ENCODE measurements at places on chromosomes 12 and 14. TPM values are rescaled to one million over a fixed set of nuclear protein-coding genes. Genes with fewer than 3 reads are reported as not detected.

The RERGL gene
- 9.8 TPM for total RNA-seq

DNA sequence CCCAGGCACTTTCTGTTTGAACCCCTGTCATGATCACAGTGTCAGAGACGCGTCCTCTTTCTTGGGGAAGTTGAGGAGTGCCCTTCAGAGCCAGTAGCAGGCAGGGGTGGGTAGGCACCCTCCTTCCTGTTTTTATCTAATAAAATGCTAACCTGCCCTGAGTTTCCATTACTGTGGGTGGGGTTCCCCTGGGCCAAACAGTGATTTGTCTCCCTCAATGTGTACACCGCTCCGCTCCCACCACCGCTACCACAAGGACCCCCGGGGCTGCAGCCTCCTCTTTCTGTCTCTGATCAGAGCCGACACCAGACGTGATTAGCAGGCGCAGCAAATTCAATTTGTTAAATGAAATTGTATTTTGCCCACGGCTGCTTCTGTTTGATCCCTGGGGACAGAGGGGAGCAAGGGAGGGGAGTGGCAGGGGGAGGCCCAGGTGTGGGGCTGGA is 5.1 kb downstream of the SHMT2 start:
- H3K36me3 ChIP-seq = peaks cover 40% of the 10 kb centered on the region
- no peak for DNase-seq
- no peaks in the 10 kb centered on the region for H3K27me3 ChIP-seq
- H3K4me3 ChIP-seq = no peak overlapping the region

The SOCS2 gene
- total RNA-seq = 76.8 TPM

GRCh38 chr12:110627500-110628195 is 13.7 kb downstream of the TCTN1 start:
- H3K4me3 ChIP-seq = no peak overlapping the region
- H3K4me1 ChIP-seq = no peaks in the 10 kb centered on the region
- peaks cover 78% of the 10 kb centered on the region for H3K36me3 ChIP-seq
- H3K27me3 ChIP-seq = no peaks in the 10 kb centered on the region

The HSPB8 gene
- 23.4 TPM for total RNA-seq

GRCh38 chr14:80585506-80585835 is 356.1 kb downstream of the CEP128 start:
- H3K27ac ChIP-seq = no peak overlapping the region
- DNase-seq = no peak
- H3K4me3 ChIP-seq = no peak overlapping the region
- no peaks in the 10 kb centered on the region for H3K36me3 ChIP-seq
- no peaks in the 10 kb centered on the region for H3K4me1 ChIP-seq

The BIN2 gene
- 11.1 TPM for total RNA-seq

DNA sequence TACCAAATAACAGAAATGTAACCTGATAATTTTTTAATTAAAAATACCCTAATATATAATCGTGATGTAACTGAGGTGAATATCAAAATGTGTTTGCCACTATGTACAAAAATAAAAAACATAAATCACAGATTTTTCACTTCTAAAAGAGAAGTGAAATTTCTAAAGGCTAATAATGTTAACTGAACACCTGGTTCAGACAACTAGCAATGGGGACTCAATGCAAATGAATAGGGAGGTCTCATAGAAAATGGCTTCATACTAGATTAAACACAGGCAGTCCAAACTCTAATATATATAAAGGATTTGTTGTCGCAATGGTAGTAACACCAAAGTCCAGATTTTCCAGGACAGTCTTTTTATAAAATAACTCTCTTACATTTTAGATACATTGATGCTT is 365.4 kb upstream of the ATP2B1 start:
- H3K4me3 ChIP-seq = no peak overlapping the region
- no peaks in the 10 kb centered on the region for H3K4me1 ChIP-seq
- no peaks in the 10 kb centered on the region for H3K36me3 ChIP-seq
- no peak overlapping the region for H3K27ac ChIP-seq

DNA sequence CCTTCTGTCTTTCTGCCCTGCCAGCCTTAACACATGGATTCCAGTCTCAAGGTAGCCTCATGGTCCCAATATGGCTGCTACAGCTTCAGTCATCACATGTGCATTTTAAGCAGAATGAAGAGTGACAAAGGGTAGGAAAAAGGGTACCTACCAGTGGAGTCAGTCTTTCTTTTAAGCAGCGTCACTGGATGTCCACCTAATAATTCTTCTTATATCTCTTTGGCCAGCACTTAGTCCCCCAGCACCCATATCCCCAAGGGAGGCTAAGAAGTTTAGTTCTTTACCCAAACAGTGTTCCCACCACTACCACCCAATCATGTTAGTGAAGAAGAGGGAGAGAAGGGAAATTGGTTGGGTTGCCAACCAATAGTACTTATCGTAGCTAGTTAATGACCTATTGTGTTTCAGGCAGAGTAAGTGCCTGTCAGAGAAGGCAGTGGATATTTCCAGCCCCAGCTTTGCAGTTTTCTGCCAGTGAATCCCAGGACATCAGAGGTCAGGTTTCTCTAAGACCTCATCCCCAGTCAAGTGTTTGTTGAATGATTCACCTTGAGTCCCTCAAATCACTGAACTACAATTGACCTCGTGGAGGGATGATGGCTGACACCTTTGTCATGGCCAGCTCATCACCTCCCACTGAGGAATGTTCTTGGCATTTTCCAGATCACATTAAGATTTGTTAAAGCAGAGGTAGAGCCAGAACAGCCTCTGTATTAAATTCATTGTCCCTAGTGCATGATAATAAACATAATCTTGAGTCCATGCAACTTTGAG is 250.9 kb upstream of the CRY1 start:
- DNase-seq = no peak
- H3K4me3 ChIP-seq = no peak overlapping the region
- no peaks in the 10 kb centered on the region for H3K4me1 ChIP-seq
- no peak overlapping the region for H3K27ac ChIP-seq
- no peaks in the 10 kb centered on the region for H3K36me3 ChIP-seq

DNA sequence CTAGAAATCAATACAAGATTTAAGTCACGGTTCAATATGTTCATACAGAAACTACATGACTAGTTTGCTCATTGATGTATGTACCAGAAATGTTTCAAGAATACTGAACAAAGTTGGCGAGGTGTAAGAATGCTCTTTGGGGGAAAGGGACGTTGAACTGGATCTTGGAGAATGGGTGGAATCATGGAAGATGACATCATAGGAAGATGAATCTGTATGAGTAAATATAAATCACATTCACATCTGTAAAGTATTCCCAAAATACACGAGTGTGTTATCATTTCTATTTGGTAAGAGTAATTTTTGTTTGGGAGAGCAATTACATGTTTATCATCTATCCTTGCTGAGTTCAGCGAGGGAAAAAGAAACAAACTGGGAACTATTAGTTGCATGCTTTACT is 162.2 kb upstream of the TMTC1 start:
- DNase-seq = no peak
- no peaks in the 10 kb centered on the region for H3K4me1 ChIP-seq
- no peak overlapping the region for H3K4me3 ChIP-seq
- no peak overlapping the region for H3K27ac ChIP-seq

DNA sequence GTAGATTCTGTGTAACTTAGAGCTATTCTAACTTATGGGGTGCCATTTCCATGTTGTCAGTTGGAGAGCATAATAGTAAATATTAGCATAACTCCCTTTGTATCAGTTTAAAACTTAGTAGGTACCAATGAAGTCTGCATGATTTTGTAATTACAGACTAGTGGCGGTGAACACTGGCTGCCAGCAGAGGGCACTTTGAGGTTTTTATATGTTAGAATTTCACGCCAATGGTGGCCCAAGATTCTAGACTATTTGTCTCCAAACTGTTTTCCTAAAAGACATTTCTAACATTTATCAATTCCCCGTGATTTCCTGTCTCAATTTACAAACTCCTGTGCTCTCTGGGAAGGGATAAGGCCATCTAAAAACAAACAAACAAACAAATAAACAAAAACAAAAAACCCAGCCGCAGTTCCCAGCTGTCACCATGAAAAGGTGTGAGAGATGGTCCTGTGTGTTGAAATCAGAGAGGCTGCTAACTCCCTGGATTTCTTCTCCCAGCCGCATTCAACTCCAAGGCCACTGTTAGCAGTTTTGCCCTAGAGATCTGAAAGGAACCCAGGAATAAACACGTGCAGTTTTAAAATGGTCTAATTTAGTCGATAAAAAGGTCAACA is 57.6 kb downstream of the BRMS1L start:
- H3K27ac ChIP-seq = no peak overlapping the region
- DNase-seq = peak; percentile 34
- no peaks in the 10 kb centered on the region for H3K36me3 ChIP-seq
- H3K4me3 ChIP-seq = no peak overlapping the region
